ENCODE measurements at places on chromosomes 3 and 15. TPM values are rescaled to one million over a fixed set of nuclear protein-coding genes. Genes with fewer than 3 reads are reported as not detected.
A peak's percentile ranks its signal among the peaks of the same experiment; 100 is the strongest.

GRCh38 chr3:129282727-129283327 lies 4.2 kb downstream of the HMCES start:
- no peak for DNase-seq

- peak; percentile 73 for DNase-seq
Observed at GRCh38 chr3:179558742-179559364, 3.9 kb upstream of the ACTL6A start.

GRCh38 chr3:46065294-46065705 lies 38.0 kb upstream of the XCR1 start:
- peak; percentile 18 for DNase-seq

- DNase-seq: no peak
Observed at GRCh38 chr3:193640728-193641439, 47.9 kb downstream of the OPA1 start.

GRCh38 chr3:129947538-129948240 lies 26.8 kb upstream of the TRH start:
- DNase-seq: no peak

DNA sequence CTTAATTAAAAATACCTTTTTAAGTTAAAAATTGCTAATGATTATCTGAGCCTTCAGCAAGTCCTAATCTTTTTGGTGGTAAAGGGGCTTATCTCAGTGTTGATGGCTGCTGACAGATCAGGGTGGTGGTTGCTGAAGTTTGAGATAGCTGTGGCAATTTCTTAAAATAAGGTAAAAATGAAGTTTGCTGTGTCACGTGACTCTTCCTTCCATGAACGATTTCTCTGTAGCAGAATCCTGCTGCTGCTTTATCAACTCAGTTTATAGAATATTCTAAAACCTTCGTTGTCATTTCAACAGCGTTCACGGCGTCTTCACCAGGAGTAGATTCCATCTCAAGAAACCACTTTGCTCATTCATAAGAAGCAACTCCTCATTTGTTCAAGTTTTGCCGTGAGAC lies 110.1 kb downstream of the SUCNR1 start:
- no peak for DNase-seq

DNA sequence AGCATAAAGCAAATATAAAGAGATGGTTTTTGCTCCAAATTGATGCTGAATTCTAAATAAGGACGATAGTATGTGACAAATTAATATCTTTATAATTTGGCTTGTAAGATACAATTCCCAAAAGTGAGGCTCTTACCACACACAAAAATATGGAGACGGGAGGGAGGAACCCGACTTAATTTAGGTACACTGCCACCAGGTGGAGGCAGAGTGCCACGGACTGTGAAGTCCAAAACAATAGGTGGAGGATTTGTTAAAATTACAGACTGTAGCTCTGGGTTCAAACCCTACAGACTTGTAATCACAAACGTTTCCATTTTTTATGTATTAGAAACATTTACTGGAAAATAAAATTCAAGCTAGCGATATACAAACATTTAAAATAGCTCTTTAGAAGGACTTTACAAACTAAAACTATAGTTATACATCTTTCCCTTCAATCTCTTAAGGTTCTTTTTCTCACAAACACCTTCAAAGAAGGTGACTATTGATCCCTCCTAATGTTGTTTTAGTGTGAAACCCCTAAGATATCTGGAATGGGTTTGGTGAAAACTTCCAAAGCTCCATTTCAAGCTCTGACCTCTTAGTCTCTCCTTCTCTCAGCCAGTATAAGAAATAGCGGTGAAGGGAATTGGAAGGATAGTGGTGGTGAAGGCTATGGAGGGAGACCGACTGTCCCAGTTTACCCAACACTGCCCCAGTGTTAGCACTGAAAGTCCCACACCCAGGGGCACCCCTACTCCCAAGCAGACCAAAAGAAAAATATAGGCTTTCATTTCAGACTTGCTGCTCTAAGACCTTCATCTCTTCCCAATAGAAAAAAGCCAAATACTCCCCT lies 89.7 kb downstream of the AQP9 start:
- peak; percentile 70 for DNase-seq

GRCh38 chr3:7733933-7734332 lies 767.7 kb upstream of the LMCD1 start:
- DNase-seq: no peak

DNA sequence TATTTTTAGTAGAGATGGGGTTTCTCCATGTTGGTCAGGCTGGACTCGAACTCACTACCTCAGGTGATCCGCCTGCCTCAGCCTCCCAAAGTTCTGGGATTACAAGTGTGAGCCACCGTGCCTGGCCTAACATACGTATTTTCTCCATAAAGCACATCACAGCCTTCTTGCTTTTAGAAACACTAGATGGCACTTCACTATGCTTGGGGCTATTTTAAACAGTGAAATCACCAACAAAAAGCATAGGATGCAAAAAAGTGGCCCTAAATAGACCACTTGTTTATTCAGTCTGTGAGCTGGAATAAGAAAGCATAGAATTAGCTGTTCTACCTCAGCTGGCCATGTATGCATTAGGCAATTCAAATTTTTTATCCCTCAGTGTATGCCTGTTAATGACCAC lies 46.0 kb downstream of the PRICKLE2 start:
- no peak for DNase-seq

DNA sequence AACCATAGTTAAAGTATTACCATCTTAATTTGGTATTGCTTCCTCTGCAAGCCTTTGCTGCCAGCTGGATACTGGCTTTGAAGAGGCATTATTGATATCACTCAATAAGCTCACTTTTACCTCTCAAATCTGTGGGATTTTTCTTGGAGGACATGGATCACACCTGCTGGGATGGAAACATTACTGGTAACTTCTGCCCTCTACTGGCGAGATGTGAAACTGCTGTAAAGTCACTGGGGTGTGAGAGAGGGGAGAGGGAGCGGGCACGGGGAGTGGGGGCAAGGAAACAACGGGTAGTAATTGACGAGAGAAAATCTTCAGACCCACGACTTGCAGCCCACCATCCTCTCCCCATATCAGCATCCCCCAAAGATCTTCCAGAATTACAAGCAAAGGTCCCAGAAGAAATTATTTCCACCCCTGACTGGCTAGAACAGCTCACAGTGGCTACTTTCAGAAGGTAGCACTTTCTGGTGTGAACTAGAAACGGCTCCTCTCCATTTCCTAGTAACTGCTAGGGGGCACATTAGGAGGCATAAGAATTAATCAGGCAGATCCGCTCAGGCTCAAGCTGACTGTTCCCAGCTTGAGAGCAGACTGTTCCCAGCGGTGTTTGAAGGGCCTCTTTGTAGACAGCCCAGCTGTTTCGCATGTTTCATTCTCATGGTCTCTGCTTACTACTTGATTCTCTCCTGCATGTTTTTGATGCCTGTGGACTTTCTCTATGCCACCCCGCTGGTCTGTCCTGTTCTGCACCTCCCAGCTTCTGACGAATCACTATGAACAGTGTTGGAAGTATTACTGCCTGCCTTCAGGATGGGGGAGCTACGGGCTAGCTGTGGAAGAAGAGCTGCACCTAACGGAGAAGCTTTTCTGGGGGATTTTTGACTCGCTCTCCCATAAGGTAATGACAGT lies 230.4 kb upstream of the CHRM5 start:
- peak; percentile 27 for DNase-seq

GRCh38 chr15:81924729-81925128 lies 121.1 kb downstream of the MEX3B start:
- DNase-seq: no peak

GRCh38 chr3:106257172-106257571 lies 388.4 kb upstream of the CBLB start:
- no peak for DNase-seq

DNA sequence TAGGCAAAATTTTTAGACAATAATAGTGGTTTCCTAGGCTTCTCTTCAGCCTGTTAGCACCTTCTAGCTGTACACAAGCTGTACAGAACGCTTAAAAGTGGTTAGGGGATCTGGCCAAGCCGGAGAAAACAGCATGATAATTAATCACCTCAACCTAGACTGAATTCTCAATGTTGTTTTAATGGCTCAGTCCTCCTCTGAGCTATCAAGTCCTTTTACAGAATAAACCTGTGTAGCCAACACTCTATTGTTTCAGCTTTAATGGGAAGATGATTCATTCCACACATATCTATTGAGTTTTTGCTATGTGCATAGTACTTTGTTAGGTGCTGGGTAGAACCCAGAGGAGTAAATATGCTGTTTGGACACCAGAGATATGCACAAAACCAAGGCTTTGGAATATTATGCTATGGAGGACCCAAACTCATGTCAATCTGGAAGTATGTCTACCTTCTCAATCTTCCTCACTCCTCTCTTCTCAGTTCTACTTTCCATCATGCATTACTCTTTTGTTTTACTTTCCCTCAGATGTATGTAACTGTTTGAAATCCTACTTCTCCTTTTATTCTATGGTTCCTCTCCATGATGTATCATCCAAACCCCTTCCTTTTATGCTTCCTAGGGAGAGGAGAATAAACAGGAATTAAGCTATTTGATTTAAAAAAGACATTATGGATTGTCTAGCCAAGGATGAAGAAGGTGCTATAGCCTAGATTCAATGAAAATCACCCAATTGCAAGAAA lies 27.6 kb upstream of the UBE2E2 start:
- DNase-seq: no peak

DNA sequence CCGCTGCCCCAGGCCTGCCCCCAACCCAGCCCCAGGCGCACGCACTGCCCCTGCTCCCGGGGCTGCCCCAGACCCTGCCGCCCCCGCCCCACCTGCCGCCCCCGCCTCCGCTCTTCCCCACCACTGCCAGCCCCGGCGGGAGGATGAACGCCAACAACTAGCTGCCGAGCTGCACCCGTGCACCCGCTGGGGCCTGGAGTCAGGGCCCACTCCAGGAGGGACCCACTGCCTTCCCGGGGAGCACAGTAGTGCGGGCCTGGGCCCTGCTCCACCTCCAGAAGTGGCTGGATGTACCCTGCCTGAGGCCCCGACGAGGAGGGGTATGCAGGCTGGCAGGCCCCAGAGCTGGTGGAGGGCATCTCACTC lies 10.9 kb downstream of the ZBTB47 start:
- DNase-seq: no peak

DNA sequence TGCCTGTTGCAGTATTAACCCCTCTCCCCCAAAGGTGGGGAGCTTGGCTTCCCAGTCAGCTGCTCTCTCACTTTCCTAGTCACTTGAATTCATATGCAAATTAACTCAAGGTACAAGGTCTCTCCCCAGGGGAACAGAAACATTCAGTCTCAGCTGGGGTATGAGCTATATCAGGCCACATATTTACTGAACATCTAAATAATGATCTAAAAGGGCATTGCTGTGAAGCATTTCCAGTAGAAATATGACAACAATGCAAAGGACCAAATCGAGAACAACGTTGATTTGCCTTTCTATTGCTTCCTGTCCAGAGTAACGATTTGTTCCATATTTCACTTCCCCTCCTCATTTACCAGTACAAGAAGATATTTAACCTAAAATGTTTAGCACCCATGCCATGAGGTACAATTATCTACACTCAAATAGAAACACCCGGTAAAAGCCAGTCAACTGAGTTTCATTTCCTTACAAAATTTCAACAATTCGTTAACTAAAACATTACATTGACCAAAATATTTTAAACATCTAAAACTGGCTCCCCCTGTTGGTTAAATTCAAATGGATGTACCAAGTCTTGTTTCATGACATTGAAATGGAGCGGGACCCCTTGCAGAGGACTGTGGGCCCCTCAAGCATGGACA lies 36.5 kb upstream of the KLHL6 start:
- no peak for DNase-seq

DNA sequence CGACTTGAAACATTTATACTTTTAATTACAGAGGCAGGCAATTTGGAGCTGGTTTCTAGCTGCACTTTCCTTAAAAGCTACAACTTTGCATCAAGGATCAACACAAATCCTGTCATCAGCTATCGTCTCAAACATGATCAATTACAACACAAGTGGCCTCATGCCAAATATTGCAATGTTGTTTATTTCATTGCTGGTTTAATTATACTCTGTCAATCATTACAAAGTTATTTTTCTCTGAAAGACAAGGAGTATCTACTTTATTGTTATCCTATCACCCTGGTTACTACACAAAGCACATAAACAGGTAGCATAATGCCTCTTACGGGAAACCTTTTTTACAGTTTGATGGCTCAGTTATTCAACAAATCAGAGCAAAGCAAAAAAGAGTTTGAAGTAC lies 58.0 kb upstream of the FOXB1 start:
- DNase-seq: no peak

IL12A gene
- 2.1 TPM for total RNA-seq

UBE2E2 gene
- total RNA-seq: 16.9 TPM

ASB14 gene
- total RNA-seq: not detected

RBP2 gene
- total RNA-seq: not detected

TMEM212 gene
- total RNA-seq: not detected

OXTR gene
- 0.27 TPM for total RNA-seq

AGTR1 gene
- total RNA-seq: 0.53 TPM
